ENCODE measurements at places on chromosomes 1 and 21. TPM values are rescaled to one million over a fixed set of nuclear protein-coding genes. Genes with fewer than 3 reads are reported as not detected.

Gene GPR25
- total RNA-seq: not detected

Gene C8A
- total RNA-seq: not detected

Gene OR2G6
- not detected for total RNA-seq

Gene SAMD13
- total RNA-seq: 1.3 TPM

Gene NOS1AP
- total RNA-seq: 0.17 TPM

Gene TP73
- total RNA-seq: not detected

Gene PSRC1
- 8.3 TPM for total RNA-seq

Gene FCRL1
- total RNA-seq: not detected

Gene ARPC5
- 83.5 TPM for total RNA-seq
